Stimulated activated CD4-positive, alpha-beta T cell treated with anti-CD3 and anti-CD28 coated beads, Interleukin-12 subunit alpha, Interleukin-12 subunit beta, amount 100 ng/mL, for 4 hours (primary cell): ENCODE measurements at places on chromosomes 1 and 21.

DNA sequence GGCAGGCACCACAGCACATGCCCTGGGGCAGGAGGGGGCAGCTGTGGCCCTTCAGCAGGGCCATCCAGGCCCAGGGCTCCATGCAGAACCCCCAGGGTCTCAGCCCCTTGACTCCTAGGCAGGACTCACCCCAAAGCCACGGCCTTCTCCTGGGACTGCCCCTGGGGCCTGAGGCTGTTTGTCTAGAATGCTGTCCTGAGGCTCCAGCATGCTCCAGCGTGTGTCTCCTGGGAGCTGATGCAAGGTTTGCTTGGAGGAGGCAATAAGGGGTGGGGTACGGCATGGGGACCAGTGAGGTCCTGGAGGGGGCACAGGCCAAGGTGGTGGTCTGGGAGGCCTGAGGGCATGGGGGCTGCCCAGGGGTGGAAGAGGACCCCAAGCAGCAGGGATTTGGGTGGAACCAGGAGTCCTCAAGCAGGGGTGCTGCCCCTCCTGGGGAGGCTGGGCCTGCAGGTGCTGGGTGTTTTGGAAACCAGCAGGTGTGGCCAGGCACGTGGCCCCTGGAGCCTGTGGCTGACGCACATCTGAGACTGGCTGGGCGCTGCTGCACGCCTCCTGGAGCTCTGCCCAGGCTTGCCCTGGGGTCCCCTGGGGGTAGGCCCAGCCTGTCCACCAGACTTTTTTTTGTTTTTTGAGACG, 7.8 kb upstream of the CALML6 start:
- DNase-seq: no peak

DNA sequence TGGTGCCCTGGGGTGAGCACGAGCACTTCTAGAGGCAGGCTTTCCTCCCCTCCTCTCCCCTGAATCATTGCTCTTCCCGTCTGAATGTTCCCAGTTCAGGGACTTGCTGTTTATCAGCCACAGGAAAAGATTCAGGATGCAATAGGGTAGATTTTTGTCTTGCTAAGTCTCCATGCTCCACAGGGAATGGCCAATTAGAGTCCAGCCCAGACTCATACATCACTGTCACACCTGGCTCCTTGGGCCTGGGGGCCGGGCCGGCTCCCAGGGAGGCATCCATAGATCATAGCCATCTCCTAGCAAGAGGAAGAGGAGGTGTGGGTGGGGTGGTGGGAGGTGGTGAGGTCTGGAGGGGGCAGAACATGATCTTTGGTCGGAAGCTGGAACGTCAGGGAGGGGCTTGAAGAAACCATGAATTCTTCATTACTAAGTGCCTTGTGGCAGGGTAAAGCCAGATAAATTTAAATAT, 83.4 kb downstream of the LRRN2 start:
- no peak for DNase-seq

GRCh38 chr21:29236201-29236600, 62.5 kb upstream of the BACH1 start:
- no peak for DNase-seq

DNA sequence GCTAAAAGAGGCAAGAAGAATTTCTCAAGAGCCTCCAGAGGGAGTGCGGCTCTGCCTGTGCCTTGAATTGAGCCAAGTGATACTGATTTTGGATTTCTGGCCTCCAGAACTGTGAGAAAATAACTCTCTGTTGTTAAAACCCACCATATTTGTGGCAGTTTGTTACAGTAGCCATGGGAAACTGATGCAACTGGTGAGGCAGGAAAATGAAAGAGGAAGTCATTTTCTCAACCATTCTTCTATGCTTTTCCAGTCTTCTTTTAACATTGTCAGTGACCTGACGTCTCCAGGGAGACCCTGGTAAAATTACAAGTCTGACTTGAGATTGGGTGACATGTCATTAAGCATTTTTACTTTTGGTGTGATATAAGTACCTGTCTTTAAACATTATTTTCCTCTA, 5.8 kb downstream of the OR6P1 start:
- no peak for DNase-seq

DNA sequence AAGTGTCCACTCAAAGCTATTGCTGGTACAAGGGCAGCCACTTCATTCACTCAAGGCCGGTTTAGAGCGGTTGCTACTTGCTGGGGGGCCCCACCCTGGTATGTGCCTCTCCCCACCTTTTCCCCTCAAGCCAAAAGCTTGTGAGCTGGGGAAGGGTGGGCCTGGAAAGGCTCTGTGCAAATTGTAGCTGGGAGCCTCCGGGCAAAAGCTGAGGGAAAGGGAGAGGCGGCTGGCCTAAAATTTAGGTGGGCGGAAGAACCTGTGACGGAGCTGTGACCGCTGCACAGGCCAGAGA, 306 bp upstream of the SH3D21 start:
- DNase-seq: no peak

GRCh38 chr1:109258481-109259466, 9.4 kb downstream of the CELSR2 start:
- DNase-seq: no peak

DNA sequence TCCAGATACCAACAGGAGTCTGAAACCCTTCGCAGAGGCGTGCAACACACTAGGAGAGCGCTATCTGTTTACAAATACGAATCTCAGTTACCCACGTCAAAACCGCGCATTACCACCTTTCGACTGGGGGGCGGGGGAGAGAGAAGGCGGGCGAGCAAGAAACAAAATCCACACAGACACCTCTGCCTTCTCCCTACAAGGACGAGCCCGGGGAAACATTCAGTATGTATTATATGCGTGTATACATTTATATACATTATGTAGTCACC, 722 bp downstream of the TUT4 start:
- DNase-seq: peak; percentile 44

GRCh38 chr1:246661451-246661850, 62.8 kb upstream of the SCCPDH start:
- DNase-seq: no peak

DNA sequence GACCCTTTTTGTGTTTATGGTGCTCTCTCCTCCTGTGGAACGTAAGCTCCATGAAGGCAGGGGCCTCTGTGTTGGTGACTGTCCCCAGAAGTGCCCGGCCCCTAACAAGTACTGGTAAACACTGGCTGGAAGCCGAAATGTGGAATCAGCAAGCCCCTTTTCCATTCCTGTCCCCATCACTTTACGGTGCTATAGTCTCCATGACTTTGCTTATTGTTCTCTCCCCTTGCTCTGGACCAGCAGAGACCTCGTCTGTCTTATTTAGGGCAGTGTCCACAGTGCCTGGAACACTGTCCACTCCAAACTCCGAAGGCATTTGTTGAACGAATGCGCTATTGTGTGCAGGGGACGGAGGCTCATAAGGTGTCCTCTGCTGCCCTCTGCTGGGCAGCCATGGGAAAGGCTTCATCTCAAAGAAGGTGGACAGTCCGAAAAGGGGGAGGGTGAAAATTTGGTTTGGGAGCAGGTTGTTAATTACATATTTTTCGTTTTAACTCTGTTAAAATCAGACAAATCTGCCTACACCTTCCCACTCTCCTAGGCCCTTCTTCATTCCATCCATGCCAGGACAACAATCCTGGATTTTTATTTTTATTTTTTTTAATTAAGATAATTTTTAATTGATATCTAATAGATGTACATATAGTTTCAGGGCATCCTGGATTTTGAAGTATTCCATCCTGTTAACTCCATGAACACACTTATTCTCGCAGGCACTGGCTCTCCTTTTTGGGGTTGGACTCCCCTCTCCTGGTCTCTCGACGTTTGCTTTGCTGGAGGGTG, 115.6 kb downstream of the PGBD5 start:
- peak; percentile 64 for DNase-seq

- no peak for DNase-seq
Measured at GRCh38 chr1:101216623-101217022, 20.2 kb upstream of the S1PR1 start.
